ENCODE measurements at places on chromosomes 2 and 18.

DNA sequence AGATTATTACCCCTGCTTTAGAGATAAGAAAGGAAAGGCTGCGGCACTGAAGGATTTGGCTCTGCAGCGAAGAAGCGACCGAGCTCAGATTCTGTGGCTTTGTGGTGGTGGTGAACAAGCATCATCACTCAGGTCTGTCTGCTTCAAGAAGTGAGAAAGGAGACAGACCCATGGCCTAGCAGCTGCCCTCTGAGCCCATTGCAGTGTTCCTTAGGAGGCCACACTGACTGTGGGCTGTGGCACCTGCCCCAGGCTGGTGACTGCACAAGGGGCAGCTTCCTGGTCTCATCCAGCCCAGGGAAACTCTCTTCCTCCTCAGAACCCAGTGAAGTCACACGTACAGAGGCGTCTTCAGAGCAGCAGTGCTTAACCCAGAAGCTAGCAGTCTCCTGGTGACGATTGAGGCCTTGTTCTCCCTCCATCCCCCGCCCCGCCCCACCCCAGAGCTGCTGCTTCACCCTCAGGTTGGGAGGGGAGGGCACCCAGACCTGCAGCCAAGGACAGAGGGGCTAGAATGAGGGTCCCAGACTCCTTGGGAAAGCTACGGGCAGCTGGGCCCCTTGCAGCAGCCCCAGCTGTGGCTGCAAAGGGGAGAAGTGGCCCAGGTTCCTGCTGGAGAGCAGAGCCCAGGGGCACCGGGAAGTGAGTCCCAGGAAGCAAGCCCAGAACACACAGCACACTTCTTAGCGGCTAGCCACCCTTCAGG, 22.2 kb downstream of the BIN1 start:
- no peak for DNase-seq

DNA sequence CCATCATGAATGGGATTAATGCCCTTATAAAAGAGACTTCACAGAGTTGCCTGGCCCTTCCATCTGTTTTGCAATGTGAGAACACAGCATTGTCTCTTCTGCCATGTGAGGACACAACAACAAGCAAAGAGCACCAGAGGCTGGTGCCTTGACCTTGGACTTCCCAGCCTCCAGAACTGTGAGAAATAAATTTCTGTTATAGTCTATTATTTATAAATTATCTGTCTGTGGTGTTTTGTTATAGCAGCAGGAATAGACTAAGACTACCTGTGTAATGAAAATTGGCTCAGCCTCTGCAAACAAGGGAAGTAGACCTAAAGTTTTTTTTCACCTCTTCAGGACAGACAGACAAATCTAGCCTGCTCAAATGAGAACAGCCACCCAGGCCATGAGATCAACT, 19.3 kb upstream of the ZC3H15 start:
- DNase-seq: no peak

DNA sequence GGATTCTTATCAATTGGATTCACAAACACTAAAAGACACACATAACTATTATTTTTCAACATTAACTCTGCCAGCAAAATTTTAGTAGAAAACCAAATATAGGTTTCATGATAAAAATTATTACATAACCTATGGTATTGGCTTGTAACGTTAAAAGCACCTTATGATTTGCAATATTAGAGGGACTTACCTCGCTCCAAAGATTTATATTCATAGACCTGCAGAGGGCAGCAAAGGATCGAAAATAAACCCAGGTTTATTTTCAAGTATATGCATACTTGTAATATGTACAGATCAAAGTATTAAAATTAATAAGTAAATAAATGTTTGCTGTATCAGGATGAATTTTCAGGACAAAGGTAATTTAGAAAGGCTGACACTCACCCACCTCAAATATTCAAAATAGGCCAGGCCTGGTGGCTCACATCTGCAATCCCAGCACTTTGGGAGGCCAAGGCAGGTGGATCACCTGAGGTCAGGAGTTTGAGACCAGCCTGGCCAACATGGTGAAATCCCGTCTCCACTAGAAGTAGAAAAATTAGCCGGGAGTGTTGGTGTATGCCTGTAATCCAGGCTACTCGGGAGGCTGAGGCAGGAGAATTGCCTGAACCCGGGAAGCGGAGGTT, 45.3 kb downstream of the LRPPRC start:
- DNase-seq: no peak

GRCh38 chr18:40569605-40570004, 1385.4 kb upstream of the PIK3C3 start:
- no peak for DNase-seq

GRCh38 chr2:200255549-200255948, 50.9 kb upstream of the SPATS2L start:
- no peak for DNase-seq

- DNase-seq: no peak
Observed at GRCh38 chr18:3236470-3236869, 11.1 kb upstream of the MYL12A start.

- no peak for DNase-seq
Observed at GRCh38 chr18:28771849-28772248, 594.9 kb upstream of the CDH2 start.

GRCh38 chr2:15939556-15939853, 845 bp upstream of the MYCN start:
- DNase-seq: peak; percentile 50

All from HuH-7.5 (cell line).